ENCODE measurements at places on chromosomes 11 and 22.

DNA sequence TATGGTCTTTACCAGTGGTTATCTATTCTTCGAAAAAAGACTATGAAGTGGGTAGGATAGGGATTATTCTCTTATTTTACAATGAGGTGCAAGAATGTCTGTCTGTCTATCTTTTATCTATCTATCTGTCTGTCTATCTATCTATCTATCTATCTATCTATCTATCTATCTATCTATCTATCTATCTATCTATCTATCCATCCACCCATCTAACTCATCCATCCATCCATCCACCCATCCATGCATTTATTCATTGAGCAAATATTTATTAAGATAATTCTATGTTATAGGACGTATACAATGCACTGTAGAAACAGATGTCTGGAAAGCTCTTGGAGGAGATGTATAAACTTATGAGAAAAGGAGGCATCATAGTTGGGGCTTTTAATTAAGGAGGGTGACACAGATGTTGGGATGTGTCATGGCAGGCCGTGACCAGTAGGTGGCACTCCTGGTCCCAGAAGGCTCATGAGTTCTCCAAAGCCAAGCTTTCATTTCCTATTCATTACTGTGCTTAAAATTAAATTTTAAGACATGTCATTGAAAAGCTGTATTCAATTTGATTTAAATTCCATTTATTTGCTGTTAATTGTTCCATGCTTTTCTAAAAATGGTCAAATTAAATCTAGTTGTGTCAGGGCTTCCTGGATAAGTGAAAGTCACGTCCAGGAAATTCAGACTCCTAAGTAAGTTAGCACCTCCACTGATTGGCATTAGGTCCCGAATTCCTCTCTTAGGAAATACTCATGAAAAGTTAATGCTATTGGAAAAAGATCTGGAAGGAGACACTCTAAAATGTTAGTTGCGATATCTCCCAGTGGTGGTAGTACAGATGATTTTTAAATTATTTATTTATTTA is 19.0 kb upstream of the E2F8 start:
- DNase-seq = peak; percentile 36

DNA sequence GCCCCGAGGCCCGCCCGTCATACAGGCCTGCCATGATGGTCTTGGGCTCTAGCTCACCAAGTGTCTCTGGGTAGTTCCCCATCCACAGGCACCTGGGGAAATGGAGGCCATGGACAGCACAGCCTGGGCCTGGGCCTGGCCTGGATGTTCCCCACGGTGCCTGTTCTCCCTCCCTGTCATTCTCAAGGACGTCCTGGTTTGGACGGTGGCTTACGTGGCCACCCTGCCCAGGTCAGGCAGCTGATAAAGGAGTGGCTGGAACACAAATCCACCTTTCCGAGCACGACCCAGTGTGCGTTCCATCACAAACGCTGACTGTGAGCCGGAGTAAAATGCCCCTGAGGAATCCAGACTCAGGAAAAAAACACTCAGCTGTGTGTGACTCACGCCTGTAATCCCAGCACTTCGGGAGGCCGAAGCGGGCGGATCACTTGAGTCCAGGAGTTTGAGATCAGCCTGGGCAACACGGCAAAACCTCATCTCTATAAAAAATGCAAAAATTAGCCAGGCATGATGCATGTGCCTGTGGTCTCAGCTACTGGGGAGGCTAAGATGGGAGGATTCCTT is 41.2 kb upstream of the TESMIN start:
- no peak for DNase-seq

DNA sequence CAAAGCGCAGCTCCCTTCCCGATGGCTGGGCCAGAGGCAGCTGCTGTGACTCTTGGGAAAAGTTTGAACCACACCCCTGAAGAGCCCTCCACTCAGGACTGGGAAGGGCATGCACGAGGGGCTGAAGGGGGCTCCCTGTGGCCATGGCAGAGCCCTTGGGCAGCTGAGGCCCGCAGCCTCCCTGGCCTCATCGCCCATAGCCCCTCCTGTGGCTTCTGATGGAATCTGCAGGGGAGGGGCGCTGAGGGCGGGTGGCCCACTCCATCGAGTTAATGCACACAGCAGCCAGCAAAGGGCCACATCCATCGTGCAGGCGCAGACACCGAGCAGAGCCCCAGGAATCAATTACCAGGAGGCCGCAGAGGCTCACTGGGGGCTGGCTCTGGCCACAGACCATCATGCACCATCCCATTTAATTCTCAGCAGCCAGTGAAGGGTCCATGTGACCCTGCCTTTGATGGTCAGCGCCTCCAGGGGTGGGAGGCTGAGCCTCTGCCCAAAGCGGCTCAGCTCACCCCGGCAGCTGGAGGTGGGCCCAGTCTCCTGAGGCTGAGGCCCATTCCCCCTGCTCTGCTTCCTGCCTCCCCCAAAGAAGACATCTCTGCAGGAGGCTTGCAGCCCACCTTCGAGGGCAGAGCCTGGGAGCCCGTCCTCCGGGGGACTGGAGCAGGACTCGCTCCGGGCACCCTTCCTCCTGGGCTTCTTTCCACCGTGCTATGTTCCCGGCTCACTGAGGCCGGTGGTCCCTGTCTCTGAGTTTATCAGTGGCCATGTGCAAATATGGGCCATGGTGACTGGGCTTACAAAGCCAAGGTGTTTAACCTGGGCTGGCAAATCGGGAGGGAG is 1410.2 kb downstream of the BRD1 start:
- no peak for DNase-seq

DNA sequence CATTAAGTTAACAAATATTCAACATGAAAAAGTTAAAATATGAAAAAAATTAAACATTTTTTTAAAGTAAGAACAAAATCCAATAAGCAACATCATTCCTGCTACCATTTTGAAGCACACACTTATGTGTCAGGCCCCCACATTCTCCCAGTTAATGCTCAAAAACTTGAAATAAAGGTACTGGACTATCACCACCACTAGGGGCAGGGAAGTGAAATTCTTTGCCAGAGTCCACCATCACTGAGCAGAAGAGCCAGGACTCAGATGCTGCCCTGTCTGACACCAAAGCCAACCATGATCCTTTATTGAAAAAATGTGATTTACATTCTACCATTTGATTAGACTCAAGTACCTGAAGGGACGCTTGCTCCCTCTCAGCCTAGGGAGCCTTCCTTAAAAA is 39.1 kb downstream of the PITPNB start:
- no peak for DNase-seq

DNA sequence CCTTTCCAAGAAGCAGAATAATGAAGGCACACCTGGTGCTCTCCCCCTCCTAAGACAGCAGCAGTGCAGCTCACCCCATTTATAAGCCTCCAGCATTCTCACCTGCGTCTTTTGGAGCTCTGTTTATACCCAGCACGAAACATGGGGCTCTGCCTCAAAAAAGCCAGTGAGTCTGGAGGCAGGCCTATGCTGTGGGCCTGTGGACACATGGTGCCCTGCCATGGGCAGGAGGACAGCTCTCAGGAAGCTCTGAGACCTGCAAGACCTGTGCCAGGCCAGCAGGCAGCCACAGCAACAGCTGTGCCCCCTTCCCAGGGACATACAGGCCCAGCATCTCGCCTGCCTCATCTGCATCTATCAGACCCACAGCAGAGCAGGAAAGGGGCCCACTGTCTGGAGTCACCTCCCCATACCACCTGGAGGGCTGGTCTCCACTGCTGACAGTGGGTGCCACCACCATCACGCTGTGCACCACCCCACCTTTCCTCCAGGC is 64.2 kb downstream of the DGCR2 start:
- no peak for DNase-seq

- DNase-seq = no peak
Measured at GRCh38 chr11:2213890-2214526, 42.4 kb upstream of the TH start.

GRCh38 chr11:10627291-10627690 is 58.8 kb upstream of the LYVE1 start:
- DNase-seq = no peak

- DNase-seq = no peak
Measured at GRCh38 chr11:81744336-81745116, 989.1 kb downstream of the FAM181B start.

GRCh38 chr22:20180245-20180630 is 29.4 kb upstream of the CCDC188 start:
- DNase-seq = no peak

DNA sequence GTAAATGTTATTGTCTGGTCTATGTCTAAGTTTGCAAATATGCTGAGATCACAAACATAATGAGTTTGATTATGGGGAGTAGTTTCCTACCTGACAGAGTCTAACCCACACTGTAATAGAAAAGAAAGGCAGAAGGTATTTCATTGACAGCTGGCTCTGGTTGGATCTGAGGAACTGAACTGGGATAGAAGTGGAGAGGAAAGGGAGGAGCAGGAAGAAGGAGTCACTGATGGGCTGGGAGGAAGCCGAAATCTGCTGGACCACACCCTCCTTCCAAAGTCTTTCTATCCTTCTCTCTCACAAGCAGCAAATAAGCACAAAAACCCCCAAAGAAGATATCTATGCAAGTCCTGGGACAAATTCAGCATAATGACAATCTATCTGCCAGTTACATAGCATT is 11.7 kb downstream of the BLID start:
- no peak for DNase-seq

DNA sequence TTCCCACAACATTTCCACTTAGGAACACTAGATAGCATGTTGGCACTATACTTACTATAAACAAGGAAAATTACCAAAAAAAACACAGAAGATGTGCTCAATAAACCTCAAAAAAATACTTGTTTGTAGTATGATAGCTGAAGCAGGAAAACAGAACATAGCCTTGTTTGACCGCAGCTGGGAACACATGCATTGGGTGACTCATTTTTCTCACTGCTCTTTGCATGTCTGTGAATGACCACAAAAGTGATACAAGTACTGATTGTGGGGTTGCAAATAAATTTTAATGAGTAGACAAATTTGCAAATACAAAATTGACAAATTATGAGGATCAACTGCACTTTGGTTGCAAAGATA is 22.8 kb upstream of the GUCY1A2 start:
- no peak for DNase-seq

DNA sequence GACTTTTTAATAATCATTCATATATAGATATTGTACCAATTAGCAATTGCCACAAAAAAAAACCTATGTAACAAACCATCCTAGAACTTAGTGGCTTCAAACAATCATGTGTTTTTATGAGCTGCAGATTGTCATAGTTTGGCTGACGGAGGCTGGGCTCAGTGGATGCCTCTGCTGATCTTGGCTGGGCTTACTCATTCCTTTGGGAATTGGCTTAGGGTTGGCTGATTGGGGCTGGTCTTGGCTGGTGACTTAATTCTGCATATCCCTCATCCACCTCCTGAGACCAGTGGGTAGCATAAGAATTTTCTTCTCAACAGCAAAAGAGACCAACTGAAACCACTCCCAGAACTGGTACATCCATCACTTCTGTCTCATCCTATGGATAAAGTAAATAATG is 57.9 kb upstream of the PHF21B start:
- no peak for DNase-seq

DNA sequence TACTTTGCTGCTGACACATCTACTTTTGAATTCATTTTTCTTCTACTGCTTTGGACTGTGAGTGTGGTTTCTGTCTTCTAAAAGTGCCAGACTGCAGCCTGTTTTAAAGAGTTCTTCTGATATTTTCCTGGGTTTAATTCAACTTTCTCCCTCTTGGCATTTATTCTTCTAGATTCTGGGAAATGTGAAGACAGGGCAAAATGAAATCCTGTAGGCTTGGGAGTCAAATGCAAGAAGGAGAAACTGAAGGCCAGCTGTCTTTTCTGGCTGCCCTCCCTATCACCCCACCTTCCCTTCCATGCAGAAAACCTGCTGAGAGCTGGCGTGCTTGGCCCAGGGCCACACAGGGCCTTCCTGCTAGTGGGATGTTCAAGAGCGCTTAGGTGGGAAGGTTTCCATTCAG is 7.6 kb downstream of the ZNF70 start:
- DNase-seq = no peak

DNA sequence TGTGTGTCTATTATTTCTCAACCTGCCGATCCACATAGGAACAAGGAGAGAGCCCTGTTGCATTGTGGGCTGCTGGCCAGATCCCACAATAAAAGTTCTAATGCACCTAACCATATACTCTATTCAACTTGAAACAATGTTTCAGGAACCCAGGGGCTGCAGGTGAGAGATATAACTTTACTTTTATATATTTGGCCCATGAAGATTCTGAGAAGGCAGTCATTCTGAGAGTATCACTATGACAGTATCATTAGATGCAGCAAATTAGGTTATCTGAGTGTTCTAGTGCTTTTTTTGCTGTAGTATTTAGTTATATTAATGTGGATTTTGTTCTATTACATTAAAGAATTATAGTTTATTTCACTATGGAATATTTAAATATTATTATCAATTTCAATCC is 655.1 kb upstream of the ARHGAP42 start:
- DNase-seq = no peak

GRCh38 chr11:18429332-18429731 is 17.2 kb downstream of the LDHC start:
- no peak for DNase-seq

GRCh38 chr11:98566978-98567377 is 453.8 kb upstream of the CNTN5 start:
- DNase-seq = no peak

- no peak for DNase-seq
Measured at GRCh38 chr11:69816671-69817070, 2.5 kb downstream of the FGF3 start.

DNA sequence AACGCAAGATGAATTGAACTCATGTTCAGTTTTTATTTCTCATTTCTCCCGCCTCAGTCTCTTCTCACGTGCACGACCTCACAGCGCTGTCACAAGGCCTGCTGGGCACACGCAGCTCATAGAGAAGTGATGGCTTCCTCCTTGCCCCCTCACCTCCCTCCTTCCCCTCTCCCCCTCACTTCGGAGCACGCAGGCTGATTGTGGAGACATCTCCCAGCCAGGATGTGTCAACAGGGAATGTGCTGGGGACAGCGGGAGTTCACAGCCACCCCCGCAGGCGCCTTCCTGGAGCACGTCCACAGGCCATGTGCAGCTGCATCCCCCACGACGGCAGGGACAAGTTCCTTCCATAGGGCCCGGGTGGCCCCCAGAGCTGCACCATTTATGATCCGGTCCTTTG is 29.1 kb upstream of the KRTAP5-6 start:
- DNase-seq = no peak

DNA sequence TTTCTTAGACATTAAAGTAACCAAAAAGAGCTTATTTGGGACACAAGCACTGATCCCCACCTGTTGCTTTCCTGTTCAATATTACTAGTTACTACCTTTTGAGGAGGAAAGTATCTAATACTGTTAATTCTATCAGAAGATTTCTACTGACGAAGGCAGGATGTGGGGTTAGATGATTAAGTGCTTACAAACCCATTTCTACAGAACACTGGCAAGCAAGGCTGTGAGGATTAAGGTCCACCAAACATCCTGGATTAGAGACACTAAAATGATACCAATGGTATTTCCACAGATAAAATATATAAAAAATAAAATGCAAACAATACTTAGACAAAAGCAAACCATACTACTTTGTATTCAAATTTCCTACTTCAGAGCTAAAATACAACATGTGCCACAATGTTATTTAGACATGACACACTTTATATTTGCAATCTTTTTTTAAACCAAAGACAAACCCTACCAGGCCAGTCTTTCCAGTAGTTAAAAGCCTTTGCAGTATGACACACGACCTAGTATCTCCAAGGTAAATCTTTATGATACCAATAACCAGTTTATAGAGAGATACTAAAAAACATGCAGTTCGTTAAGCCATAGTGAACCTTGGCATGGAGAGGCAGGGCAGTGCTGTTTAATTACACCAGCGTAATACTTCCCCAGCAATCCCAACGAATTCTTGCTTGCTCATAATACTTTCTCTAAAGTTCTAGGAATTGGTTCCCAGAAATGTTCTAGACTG is 71.2 kb upstream of the TP53AIP1 start:
- DNase-seq = no peak
